Psoas muscle (tissue), 8 donors: ENCODE measurements at places on chromosomes 13 and 19. TPM values are rescaled to one million over a fixed set of nuclear protein-coding genes. Genes with fewer than 3 reads are reported as not detected.

GRCh38 chr13:78029901-78030300, 111.3 kb upstream of the EDNRB start:
- no peak for DNase-seq

DNA sequence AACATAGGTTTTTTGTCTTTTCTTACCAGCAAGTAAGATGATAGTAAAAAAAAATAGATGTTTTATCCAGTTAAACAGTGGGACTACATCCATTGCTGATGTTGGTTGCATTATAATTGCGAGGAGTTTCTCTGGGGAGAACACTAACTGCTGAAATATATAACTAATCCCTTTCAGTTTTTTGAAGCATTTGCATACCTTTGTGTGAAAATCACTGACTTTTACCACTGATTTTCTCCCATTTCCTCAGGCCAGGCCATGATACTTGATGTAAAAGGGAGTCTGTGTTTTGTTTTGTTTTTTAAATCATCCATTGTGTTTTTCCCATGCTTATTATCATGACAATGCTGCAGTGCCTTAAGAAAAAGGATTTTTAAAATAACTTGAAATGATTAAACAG, 699.5 kb downstream of the PCDH9 start:
- no peak for DNase-seq

DNA sequence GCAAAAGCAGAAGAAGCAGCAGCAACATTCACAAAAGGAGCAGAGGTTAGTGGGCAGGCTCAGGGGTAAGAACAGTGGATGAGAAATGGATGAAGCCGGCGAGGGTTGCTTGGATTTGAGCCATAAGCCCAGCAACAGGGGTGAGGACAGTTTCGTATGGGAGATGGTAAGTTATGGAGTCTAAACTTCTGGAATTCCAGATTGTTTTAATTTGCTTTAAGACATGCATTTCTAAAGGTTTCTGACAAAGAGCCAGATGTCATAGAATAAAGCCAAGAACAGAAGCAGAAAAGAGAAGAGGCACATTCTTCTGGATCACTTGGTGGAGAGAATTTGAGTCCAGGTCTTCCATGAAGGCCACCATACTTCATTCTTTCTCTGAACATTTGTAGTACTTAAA, 76.6 kb downstream of the TNFSF11 start:
- DNase-seq, result no peak

GRCh38 chr19:54099190-54099902, 1.3 kb downstream of the OSCAR start:
- no peak for DNase-seq

DNA sequence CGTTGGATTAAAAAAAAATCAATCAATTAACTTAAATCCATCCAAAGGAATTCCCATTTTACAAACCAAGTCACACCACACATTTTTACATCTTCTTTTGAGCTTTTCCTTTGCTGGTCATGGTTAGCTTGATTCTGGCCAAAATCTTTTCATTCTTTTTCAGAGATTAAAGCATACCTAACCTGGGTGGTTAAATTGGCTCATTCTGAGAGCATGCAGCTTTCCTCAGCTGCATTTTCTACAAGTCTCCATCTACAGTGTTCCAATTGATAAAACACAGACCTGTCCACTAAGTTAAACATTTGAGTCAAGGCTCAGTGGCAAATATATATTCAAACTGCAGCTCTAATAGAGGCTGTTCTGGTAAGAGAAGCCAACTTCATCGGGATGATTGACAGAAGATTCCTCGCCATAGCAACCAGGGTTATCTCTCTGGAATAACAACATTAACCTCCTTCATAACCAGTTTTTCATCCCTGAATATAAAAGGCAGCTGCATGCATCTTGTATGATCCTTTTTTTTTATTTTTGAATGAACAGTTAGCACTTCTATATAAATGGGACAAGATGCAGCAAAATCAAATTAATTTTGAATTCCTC, 106.2 kb downstream of the DNAJC15 start:
- no peak for DNase-seq

DNA sequence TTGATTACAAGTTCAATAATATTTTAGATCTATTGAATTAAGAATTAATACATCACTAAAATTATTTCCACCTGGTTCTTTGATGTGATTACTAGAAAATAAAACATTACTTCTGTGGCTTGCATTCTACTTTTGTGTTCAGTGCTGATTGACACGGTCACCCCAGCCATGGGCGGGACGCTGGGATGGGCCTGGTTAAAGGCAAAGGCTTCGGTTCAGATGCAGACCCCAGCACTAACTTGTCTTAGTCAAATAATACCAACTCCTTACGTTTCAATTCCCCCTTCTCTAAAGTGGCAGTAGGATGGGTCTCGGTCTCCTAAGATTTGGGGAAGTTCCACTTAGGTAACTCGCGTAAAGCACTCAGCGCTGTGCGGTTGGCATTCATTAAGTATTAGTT, 144.9 kb downstream of the URI1 start:
- no peak for DNase-seq

DNA sequence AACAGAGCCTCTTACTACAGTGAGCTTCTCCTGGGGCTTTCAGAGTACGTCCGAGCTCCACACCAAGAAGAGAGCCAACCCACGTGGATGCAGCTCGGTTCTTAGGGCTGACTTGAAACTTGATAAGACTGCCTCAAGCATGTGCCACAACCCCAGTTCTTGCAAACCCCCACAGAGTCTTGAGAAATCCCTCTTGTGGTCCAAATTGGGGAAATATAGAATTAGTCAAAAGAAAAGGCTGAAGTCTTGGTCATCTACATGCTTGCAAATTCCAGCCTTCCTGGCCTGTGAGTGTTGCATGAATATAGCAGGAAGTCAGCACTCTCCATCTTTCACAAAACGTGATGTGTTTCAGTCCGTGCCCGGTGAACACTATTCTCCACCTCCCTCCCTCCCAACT, 95.2 kb downstream of the GGACT start:
- DNase-seq, result no peak

The HIPK4 gene
- not detected for polyA plus RNA-seq
